ENCODE measurements at places on chromosomes 13 and 19.
A peak's percentile ranks its signal among the peaks of the same experiment; 100 is the strongest.

- DNase-seq: no peak
Observed at GRCh38 chr13:70043685-70044084, 63.9 kb upstream of the ATXN8OS start.

DNA sequence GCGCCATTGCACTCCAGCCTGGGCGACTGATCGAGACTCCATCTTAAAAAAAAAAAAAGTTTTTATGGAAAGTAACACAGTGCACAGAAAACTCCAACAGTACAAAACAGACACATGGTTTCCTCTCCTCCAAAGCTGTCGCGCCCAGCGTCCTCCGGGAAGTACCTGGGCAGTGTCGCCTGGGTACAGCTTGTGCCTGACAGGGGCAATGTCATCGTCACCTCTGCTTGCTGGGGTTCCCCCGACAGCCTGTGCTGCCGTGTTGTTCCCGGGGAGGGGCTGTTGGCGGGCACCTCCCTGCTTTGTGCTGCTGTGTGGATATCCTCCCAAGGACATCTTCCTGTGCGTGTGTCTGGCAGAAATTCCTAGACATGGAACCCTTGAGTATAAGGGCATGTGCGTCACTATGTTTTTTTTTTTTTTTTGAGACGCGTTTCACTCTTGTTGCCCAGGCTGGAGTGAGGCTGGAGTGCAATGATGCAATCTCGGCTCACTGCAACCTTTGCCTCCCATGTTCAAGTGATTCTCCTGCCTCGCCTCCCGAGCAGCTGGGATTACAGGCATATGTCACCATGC lies 2.4 kb upstream of the F2RL3 start:
- no peak for DNase-seq

GRCh38 chr19:40322951-40323615 lies 25.1 kb downstream of the C19orf47 start:
- no peak for DNase-seq

DNA sequence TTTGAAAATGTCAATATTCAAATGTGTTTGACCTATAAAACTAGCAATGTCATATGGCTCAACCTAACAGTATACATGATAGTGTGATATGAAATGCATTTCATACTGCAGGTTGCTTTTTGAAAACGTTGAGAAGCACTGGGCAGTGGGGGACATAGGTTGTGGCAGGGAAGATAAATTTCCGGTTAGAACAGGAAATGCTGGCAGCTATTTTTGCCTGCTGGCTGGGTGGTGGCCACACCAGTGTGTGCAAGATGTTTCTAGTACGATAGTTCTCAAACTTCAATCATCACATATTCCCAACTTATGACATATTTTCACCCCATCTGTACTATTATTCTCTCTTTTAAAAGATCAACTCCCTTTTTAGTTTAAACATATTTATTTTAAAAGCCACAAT lies 17.2 kb downstream of the FXYD5 start:
- no peak for DNase-seq

- no peak for DNase-seq
Observed at GRCh38 chr19:329876-330275, 14.7 kb downstream of the MIER2 start.

DNA sequence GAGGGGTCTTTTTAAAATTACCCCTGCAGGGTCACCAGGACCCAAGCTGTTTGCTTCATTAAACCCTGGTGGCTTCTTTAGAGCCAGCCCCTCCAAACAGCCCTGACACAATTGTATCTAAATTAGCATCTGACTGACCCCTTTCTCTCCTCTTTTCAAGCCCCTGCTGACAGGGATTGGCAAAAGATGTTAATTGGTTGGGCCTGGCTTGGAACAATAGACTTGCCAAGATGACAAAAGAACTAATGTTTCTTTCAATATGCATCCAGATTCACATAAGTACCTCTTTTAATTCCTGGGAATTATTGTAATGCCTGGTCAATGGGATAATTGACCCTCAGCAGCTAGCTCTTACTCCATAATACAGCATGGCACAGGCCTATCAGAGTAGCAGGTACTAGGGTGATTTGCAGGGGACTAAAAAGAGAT lies 140.8 kb downstream of the SHISA2 start:
- DNase-seq: no peak

DNA sequence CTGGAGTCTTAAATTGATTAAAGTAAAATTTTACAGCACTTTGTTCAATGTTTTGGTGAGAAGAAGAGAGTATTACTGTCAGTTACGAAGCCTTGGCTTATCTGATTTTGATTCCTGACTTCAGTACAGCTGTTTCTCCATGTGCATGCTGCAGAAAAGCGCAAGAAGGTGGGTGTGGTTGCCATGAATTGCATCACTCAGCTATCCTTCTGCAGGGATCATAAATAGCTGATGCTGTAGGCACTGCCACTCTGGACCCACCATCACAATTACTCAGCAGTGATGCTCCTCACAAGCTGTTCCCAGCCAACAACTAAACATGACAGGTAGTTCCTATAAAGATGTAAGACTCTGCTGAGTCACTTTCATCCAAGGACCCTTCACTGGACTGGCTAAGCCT lies 321.2 kb downstream of the IRS2 start:
- DNase-seq: peak; percentile 17

- no peak for DNase-seq
Observed at GRCh38 chr19:10517361-10517759, at the start of gene S1PR5. S1PR5 (minus strand) TSS chr19:10517447; CDS start chr19:10515011, 2,436 bp downstream.

DNA sequence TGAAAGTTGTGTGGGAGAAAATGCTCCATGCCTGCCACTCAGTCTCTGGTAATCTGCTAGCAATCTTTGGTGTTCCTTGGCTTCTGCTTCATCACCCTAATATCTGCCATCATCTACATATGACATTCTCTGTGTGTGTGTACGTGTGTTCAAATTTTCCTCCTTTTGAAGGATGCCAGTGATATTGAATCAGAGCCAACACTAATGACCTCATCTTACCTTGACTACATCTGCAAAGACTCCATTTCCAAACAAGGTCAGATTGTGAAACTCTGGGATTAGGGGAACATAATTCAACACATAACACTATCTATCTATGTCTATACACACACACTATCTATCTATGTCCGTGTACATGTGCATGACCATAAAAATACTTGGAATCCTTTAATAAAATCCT lies 81.4 kb upstream of the IRS2 start:
- no peak for DNase-seq

- DNase-seq: no peak
Observed at GRCh38 chr19:18790566-18791314, at the start of gene COMP. COMP (minus strand) TSS chr19:18791305; CDS start chr19:18791269, 36 bp downstream.

DNA sequence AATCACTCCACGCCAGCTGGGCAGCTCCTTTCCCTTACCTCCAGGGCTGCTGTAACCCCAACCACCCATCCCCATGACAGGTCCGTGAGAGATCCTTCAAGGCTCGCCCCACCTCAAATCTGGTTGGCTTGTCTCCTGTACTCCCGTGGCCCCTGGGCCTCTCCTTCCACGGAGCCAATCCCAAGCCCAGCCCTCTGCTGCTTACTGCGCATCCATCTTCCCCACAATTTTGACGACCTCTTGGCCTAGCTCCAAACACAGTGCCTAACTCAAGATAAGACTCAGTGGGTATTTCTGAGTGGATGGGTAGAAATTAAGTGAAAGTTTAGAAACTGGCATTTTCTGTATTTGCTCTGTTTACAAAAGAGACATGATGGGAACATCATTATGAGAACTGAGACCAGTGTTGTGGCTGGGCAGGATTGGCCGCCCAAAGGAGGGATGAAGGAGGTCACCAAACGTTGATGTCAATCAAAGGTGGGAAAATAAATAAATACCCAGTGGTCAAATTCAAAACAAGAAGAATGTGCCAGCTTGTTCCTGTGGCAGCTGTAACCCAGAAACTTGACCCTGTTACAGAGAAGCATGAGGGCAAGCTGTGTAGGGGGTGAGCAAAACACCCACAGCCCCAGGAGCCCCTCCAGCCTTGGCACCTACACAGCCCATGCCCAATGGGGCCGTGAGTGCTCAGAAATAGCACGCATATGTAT lies 162.2 kb downstream of the ABCC4 start:
- DNase-seq: no peak

- DNase-seq: no peak
Observed at GRCh38 chr13:23572836-23573235, 2.6 kb downstream of the TNFRSF19 start.

- DNase-seq: no peak
Observed at GRCh38 chr13:61608138-61608537, 192.5 kb upstream of the PCDH20 start.

DNA sequence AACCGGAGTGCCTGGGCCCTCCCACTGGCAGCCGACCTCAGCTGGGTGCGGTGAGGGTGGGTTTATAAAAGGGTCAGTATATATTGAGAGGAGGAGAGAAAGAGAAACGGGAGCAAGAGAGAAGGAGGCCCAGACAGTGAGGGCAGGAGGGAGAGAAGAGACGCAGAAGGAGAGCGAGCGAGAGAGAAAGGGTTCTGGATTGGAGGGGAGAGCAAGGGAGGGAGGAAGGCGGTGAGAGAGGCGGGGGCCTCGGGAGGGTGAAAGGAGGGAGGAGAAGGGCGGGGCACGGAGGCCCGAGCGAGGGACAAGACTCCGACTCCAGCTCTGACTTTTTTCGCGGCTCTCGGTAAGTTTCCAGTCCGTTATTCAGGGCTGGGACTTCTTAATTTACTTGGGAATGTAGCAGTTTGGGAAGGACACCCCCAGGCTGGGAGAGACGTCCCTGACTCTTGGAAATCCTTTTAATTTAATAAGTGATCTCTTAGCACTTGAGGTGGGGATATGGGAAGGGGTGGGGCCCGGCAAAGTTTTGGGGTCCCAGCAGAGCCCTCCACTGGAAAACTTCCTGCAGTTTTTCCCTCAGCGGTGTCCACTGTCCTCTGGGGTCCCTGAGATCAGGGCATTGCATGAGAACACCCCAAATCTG lies at the start of gene EMP3:
EMP3 (plus strand) TSS at position 288 of the 646 bp plus-strand sequence. CDS start 1,293 bp downstream, outside the sequence.
- peak; percentile 83 for DNase-seq

DNA sequence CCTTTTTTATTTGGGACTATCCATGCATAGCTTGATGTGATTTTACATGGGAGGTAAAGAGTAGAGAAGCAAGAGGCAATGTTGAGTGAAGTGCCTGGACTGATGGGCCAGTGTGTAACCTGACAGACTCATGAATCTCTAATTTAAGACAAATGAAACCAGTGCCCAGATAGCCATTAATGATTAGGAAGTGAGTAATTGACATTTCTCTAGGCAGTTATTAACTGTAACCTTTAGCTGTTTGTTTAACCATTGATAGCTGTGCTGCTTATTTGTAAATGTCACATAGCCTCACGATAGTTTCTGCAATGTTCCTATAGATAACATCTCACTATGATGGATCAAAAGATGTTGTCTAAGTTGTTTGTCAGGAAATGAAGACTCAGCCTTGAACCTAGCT lies 1047.5 kb upstream of the SPRY2 start:
- no peak for DNase-seq

GRCh38 chr19:35309481-35310279 lies 17.7 kb downstream of the MAG start:
- DNase-seq: no peak

GRCh38 chr13:60327511-60327910 lies 69.5 kb upstream of the TDRD3 start:
- DNase-seq: no peak

DNA sequence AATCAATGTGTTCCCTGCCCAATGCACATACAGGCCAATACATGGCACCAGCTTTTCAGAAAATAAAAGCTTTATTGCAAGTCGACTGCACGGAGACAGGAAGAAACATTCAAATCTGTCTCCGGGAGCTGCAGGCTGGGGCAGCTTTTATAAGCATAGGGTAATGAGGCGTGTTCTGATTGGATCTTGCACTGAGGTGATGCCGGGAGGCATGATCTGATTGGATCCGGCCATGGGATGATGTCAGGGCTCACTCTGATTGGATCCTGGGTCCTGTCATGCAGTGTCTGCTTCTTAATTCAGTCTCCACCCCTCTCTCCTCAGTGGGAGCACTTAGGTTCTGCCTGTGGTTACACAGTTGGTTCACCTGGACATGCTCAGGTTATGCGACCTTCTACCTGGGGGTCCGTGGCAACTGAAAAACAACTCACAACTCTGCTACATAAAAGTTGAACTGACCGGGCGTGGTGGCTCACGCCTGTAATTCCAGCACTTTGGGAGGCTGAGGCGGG lies 11.8 kb upstream of the FBN3 start:
- peak; percentile 54 for DNase-seq

GRCh38 chr13:93765062-93765461 lies 538.5 kb downstream of the GPC6 start:
- DNase-seq: no peak

GRCh38 chr19:4510435-4511255 lies 7.6 kb downstream of the PLIN4 start:
- no peak for DNase-seq

- DNase-seq: no peak
Observed at GRCh38 chr13:102392481-102393209, 9.2 kb downstream of the FGF14 start.
